ENCODE measurements at places on chromosomes 5 and 9. TPM values are rescaled to one million over a fixed set of nuclear protein-coding genes. Genes with fewer than 3 reads are reported as not detected.

DNA sequence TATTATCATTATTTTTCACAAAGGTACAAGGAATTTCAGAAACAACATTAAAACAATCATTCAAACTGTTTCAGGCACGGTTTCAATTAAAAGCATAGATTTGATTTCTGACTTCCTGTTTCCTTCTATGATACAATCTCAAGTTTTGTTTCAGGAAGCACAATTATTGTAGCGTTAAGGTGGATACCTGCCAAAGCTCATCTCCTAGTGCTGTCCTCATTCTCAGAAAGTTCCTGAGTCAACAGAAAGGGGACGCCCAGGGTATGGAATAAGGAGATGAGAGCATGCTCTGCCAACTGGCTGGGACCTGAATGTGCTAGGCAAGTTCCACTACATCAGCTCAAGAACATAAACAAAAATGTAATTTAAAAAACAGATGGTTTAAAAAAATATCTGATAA is 2.0 kb upstream of the TRIM14 start:
- no peak for DNase-seq
- peaks cover 25% of the 10 kb centered on the region for H3K4me1 ChIP-seq
- H3K4me3 ChIP-seq, result no peak overlapping the region
- H3K27me3 ChIP-seq, result peaks cover 12% of the 10 kb centered on the region
- H3K27ac ChIP-seq, result peak overlapping the region; percentile 39

- no peaks in the 10 kb centered on the region for H3K36me3 ChIP-seq
- peak overlapping the region; percentile 96 for H3K27ac ChIP-seq
- peaks cover 73% of the 10 kb centered on the region for H3K4me1 ChIP-seq
- no peaks in the 10 kb centered on the region for H3K27me3 ChIP-seq
- H3K4me3 ChIP-seq, result peak overlapping the region; percentile 91
Observed at GRCh38 chr9:121199921-121200320, 1.7 kb downstream of the RAB14 start.

DNA sequence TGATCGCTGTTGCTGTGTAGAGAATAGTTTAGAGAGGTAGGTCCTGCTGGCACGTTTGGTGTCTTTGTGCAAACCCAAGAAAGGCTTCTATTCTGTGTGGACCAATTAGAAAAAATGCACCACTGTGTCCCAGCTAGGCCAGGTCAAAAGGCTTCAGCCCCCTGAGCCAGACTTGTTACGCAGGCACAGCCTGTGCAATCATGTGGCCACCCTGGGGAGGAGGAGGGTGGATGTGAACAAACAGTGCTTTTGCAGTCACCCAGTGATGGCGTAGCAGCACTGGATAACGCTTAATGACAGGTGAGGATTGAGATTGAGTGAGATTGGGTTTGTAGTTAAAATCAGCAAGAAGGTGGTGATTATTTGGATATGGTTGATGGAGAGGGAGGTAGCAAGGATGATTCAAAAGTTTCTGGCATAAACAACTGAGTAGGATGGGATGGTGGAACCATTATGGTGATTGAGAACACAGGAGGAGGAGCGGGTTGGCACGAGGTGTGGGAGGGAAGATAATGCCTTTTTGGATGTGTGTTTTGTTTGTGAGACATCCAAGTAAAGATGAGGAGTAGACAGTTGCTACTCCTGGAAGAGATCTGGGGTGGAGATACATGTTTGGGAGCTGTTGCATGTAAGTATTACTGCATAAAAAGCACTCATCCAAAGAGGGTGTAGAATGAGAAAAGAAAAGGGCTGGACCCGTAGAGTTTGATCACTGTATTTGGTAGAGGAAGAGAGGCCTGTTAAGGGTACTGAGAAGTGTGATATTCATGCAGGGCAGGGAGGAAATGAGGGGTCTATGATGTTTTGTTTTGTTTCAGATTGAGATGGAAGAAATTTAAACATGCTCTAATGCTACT is 6.7 kb downstream of the GCNT1 start:
- H3K27me3 ChIP-seq, result peaks cover 15% of the 10 kb centered on the region
- H3K27ac ChIP-seq, result no peak overlapping the region
- H3K36me3 ChIP-seq, result no peaks in the 10 kb centered on the region
- no peaks in the 10 kb centered on the region for H3K4me1 ChIP-seq

- no peak overlapping the region for H3K4me3 ChIP-seq
- H3K36me3 ChIP-seq, result no peaks in the 10 kb centered on the region
- H3K27me3 ChIP-seq, result no peaks in the 10 kb centered on the region
Observed at GRCh38 chr5:78677777-78678668, 29.5 kb upstream of the LHFPL2 start.

GRCh38 chr5:19880458-19880857 is 107.5 kb downstream of the CDH18 start:
- H3K4me1 ChIP-seq, result no peaks in the 10 kb centered on the region
- H3K4me3 ChIP-seq, result no peak overlapping the region
- no peaks in the 10 kb centered on the region for H3K36me3 ChIP-seq
- H3K27ac ChIP-seq, result no peak overlapping the region

GRCh38 chr9:32928145-32928763 is 73.2 kb downstream of the APTX start:
- H3K36me3 ChIP-seq, result no peaks in the 10 kb centered on the region
- peak overlapping the region; percentile 14 for H3K27ac ChIP-seq
- H3K27me3 ChIP-seq, result no peaks in the 10 kb centered on the region

- no peaks in the 10 kb centered on the region for H3K27me3 ChIP-seq
- DNase-seq, result no peak
- peaks cover 41% of the 10 kb centered on the region for H3K4me1 ChIP-seq
- peak overlapping the region; percentile 81 for H3K27ac ChIP-seq
Observed at GRCh38 chr5:107556575-107556974, 114.2 kb downstream of the EFNA5 start.

DNA sequence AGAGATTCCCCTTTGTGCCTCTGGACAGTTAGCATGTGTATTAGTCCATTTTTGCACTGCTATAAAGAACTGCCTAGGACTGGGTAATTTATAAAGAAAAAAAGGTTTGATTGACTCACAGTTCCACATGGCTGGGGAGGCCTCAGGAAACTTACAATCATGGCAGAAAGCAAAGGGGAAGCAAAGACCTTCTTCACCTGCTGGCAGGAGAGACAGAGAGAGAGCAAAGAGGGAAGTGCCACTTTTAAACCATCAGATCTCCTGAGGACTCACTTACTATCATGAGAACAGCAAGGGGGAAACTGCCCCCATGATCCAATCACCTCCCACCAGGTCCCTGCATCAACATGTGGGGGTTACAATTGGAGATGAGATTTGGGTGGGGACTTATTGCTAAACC is 6.0 kb downstream of the CFAP90 start:
- DNase-seq, result no peak
- no peak overlapping the region for H3K4me3 ChIP-seq
- H3K27ac ChIP-seq, result no peak overlapping the region
- H3K4me1 ChIP-seq, result peaks cover 5% of the 10 kb centered on the region
- H3K36me3 ChIP-seq, result no peaks in the 10 kb centered on the region
- H3K27me3 ChIP-seq, result peaks cover 98% of the 10 kb centered on the region

The SPIN1 gene
- 55.8 TPM for total RNA-seq

The IQGAP2 gene
- 4.1 TPM for total RNA-seq

The PROB1 gene
- 46.3 TPM for total RNA-seq

The HTR1A gene
- not detected for total RNA-seq

The UBLCP1 gene
- 15.9 TPM for total RNA-seq

The FOXD4L3 gene
- total RNA-seq, result not detected

The PTGDS gene
- total RNA-seq, result 3,579 TPM
